ENCODE measurements at places on chromosomes 5 and 9.

DNA sequence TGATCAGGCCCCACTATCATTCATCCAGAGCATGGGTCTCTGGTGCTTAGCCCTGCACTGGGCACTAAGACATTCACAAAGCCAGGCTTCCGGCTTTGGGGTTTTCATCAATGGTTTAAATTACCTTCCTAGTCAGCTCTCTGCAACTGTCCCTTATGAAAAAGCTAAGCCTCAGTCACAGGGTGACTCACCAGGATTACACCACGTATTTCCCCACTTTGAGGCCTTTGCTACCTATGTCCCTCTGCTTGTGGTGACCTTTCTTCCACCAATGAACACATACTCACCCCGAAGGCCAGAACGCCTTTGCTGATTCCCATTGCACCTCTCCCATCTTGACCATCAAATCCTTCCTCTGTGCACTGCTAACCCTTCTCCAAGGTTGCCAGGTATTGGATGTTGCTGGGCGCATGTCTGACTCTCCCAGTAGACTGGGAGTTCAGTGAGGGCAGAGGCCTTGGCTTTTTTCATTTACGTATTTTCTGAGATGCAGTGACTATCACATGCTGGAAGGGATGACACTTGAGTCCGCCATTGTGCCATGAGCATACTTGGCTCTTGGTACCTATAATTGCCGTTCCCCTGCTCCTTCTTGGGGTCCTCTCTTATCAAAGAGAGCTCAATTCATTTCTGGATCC, 58.7 kb upstream of the TNFSF8 start:
- H3K27ac ChIP-seq: no peak overlapping the region
- H3K4me3 ChIP-seq: no peak overlapping the region
- DNase-seq: no peak
- H3K27me3 ChIP-seq: peaks cover 6% of the 10 kb centered on the region
- peaks cover 5% of the 10 kb centered on the region for H3K4me1 ChIP-seq

DNA sequence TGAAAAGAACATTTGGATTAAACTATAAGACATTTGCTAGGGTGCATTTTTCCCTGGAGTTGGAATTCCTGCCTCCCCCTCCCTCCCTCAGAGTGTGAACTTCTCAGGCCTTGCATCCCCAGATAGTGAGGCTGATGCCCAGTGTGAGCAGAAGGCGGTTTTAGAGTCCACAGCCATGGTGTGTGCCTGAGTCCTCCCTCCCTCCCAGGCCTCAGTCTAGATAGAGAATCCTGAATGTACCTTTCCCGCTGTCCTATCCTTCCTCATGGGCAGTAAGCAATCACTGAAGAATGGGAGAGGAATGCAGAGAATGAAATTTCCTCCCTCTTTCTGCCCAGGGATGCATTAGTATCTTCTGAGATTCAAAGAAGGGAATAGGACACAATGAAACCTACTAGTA, 108.5 kb downstream of the RASGRF2 start:
- DNase-seq: no peak
- peaks cover 7% of the 10 kb centered on the region for H3K27me3 ChIP-seq
- no peaks in the 10 kb centered on the region for H3K36me3 ChIP-seq
- H3K4me1 ChIP-seq: no peaks in the 10 kb centered on the region

DNA sequence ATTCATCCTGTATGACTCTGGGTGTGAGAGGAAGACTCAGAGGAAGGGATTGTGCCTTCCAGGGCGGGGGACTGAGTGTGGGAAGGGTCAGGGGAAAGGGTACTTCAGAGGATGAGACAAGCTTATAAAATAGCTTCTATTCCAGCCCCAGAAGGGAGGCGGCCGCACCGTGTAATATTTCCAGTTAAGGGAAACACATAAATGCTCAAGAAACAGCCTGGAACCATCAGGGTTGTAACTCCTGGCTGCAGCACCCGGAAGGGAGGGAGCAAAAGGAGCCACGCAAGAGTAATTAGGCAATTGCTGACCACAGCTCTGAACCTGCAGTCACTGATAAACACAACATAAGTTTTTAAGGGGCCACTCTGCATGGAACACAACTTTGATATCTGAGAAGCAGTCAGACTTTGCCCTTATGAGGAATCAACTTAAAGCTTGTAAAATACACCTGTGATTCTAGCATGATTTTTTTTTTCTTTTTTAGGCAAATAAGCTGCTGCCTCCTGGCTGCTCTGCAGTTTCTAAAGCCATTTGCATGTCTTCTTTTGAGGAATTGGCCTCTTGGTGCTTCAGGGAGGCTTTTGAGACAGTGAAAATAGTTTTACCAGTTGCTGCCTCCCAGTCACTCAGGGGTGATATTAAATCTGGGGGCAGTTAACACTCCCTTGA, 382.7 kb downstream of the ENC1 start:
- no peak for DNase-seq
- peaks cover 9% of the 10 kb centered on the region for H3K27me3 ChIP-seq

- no peak overlapping the region for H3K4me3 ChIP-seq
- no peaks in the 10 kb centered on the region for H3K36me3 ChIP-seq
- no peak overlapping the region for H3K27ac ChIP-seq
- no peak for DNase-seq
Measured at GRCh38 chr9:115591584-115591984, 473.6 kb upstream of the TNC start.

- DNase-seq: no peak
- peaks cover 15% of the 10 kb centered on the region for H3K4me1 ChIP-seq
- H3K27me3 ChIP-seq: no peaks in the 10 kb centered on the region
- peak overlapping the region; percentile 4 for H3K27ac ChIP-seq
Measured at GRCh38 chr9:94767331-94768072, 41.0 kb downstream of the AOPEP start.

- H3K27ac ChIP-seq: peak overlapping the region; percentile 42
- no peaks in the 10 kb centered on the region for H3K27me3 ChIP-seq
- no peak overlapping the region for H3K4me3 ChIP-seq
Measured at GRCh38 chr9:89304020-89304833, 6.8 kb upstream of the CKS2 start.

GRCh38 chr9:116074658-116075057, 78.9 kb upstream of the PAPPA start:
- H3K27me3 ChIP-seq: no peaks in the 10 kb centered on the region
- no peak for DNase-seq
- H3K4me1 ChIP-seq: no peaks in the 10 kb centered on the region
- no peak overlapping the region for H3K27ac ChIP-seq
